ENCODE measurements at places on chromosomes 7 and 10.

DNA sequence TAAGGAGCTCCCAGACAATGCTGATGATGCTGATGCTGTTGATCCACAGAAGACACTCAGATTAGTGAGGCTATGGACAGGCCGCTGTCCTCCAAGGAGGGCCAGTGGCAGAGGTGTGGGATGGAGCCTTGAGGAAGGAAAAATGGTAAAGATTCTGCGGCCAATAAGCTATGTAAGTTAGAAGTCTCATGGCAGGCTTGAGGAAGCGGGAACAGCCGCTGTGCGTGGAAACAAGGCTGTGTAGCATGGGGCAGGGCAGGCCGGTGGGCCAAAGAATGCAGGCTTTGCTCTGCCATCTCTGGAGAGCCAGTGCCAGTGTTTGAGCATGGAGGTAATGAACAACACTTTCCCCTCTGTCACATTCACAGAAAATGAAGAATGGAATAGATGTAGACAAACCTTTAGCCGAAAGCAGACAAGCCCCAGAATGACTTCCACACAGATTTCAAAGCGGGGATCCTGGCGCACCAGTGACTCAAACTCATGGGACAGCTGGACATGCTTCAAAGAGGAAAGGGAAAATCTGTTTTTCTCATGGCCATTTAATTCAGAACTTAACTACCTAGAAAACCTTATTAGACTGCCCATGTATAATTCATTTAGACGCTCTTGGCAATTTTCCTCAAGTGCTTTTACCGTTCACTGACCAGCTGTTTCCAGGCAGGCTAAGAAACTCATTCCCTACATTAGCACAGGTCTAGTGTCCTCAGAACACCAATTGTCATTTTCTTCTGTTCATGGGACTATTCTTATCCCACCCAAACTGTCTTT lies 16.9 kb upstream of the FIGNL1 start:
- no peak for DNase-seq

DNA sequence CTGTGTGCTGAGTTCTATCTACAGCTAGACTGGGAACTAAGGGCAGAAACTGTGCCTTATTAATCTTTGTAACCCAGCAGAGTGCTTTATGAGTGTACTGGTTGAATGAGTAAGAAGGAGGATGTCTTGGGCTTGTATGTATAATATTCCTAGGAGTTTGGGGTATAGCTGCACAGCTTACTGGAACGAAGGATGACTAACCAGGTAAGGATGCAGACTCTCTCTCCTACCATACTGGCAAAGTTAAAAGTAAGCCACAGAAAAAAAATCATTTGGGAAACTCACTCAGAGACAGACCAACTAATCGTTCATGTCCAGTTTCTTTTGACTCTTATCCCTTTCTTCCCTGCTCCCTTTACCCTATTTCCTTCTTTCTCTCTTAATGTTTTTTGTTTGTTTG lies 1.4 kb upstream of the DHTKD1 start:
- DNase-seq: no peak

DNA sequence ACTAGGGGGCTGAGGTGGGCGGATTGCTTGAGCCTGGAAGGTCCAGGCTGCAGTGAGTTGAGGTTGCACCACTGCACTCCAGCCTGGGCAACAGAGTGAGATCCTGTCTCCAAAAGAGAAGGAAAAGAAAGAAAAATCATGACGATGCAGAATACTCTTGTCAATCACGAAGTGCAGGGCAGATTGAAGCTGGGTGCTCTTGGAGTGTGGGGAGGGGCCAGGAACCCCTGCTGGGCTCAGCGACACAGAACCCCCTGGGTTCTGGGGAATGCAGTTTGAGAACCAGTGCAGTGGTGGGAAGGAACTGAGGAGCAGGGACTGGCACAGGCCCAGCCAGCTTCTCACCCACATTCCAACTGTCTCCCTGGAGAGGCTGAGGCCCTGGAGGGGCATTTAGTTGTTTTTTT lies 10.8 kb upstream of the INTS1 start:
- no peak for DNase-seq

DNA sequence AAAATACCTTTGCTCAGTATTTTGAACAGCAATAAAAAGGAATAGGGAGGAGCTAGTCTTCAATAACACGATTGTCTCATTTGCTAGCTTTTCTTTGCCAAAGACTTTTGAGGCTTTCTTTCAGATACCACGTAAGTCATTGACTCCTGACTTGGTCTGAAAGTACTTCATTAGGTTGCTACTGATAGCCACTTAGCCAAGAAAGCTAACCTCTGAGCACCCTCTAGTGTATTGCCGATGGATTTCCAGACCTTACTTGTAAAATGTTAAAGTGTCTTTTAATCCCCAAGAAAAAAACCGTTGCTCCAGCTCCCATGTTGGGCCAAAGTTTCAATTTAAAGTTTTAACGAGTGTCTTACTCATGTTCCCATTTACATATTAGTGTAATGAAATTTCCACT lies 63.4 kb upstream of the STRIP2 start:
- no peak for DNase-seq

GRCh38 chr7:101137651-101138212 lies 10.8 kb downstream of the SERPINE1 start:
- DNase-seq: no peak

DNA sequence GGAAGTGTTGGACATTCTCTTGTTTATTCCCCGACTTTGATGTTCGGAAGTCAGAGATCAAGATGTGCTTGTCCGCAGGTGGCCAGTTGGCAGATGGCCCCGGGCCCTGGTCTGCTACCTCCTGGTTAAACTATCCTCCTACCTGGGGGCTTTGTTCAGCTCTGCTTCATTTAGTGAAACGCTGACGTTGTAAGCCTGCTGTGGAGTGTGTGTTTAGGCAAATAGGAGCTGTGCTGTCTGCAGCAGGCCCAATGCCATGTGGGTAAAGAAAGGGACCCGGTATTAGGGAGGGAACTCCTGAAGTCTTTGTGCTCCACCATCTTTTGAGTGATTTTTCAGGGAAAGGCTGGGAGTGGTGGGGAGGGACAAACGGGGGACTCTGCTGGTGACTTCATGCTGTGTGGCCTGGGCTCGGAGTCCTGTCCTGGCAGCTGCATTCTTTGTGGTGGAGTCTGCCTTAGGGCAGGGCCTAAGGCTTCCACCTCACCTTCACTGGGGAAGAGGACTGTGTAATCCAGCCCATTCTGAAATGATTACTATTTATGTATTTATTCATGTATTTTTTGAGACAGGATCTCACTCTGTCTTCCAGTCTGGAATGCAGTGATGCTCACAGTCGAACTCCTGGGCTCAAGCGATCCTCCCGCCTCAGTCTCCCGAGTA lies 171.1 kb upstream of the KLF6 start:
- DNase-seq: no peak

- no peak for DNase-seq
Measured at GRCh38 chr10:30842894-30843293, 188.8 kb downstream of the ZNF438 start.

DNA sequence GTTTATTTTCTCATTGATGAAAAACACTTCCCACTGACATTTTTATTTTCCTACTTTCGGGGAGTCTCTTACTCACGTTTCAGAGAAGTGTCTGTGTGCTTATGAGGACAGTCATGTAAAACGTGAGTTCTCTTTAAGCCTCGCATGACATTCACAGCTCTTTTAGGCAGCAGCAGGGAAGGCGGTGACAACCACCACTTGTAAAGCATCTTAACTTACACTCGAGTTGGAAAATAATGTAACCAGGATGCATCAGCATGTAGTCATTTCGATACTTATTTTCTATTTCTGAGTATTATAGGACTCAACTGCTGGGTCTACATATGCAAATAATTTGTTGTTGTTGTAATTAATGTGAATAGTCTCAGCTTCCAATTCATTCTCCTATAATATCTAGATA lies 153.6 kb downstream of the SEMA3D start:
- DNase-seq: no peak

- DNase-seq: no peak
Measured at GRCh38 chr7:32115831-32116230, 45.6 kb upstream of the PDE1C start.

DNA sequence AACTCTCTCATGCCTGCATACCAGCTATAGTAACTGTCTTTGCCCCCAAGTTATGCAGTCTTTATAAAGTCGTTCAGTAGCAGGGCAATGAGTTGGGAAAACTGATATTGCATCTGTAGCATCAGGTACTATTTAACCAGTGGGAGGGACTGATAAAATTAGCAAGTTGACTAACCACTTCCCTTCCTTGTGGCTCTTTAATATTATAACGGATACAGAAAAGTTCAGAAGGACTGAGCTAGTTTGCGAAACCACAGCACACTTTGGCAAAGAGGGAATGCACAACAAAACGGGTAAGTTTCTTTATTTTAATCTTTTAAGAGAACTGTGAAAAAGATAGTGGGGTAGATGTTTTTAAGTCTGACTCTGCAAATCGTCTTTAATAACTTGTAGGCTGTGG lies 205.3 kb upstream of the HDAC9 start:
- no peak for DNase-seq

GRCh38 chr10:43998021-43998809 lies 349.5 kb upstream of the ZNF32 start:
- no peak for DNase-seq

DNA sequence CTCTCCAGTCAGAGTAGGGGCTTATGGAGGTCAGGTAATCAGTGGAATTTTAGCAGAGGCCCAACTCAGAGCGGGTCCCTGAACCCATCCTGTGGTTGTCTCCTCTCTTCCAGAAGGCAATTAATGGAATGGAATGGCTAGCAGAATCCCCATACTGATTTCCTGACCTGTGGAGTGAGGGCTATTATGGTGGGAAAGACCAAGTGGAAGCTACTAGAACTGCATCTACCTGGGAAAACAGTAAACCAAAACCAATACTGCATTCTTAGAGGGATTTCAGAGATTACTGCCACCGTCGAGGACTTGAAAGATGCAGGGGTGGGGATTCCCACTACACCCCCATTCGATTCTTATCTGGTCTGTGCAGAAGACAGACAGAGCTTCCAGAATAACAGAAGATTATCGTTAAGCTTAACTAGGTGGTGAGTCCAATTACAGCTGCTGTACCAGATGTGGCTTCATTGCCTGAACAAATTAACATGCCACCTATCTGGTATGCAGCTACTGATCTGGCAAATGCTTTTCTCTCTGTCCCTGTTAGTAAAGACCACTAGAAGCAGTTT lies 73.2 kb downstream of the LMBR1 start:
- DNase-seq: no peak

GRCh38 chr7:36951257-36951697 lies 227.0 kb upstream of the AOAH start:
- no peak for DNase-seq

DNA sequence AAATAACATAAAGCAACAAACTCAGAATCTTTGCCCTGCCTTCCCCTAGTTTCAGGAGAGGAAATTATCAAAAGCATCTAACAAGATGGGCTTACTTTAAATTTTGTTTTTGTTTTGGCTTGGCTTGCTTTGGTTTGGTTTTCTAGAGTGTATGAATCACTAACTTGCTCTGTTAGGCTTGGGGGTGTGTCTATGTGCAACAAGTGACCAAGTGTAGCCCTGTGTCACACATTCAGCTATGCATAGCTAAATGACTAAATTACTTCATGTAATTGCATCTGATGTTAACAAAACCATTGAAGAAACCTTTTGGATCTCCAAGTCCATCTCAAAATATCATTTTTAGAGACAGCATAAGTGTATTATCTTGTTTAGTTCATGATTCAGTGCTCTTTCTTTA lies 251.0 kb downstream of the TFEC start:
- no peak for DNase-seq

DNA sequence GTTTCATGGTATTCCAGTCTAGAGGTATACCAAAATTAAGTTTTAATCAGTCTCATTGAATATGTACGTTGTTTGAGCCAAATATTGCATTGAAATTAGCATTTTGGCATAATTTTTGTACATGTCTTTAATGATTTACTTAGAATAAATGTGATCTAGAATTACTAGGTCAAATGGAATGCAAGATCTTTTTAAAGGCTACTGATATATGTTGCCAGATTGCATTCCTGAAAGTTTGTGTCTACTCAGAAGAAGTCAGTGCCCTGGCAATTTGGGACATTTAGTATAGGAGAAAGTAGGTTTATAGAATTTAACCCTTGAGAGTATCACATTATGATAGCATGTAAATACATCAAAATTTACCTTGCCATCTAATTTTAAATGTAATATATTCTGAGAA lies 32.4 kb downstream of the KMT2E start:
- DNase-seq: no peak

GRCh38 chr7:115153176-115153575 lies 231.3 kb downstream of the MDFIC start:
- DNase-seq: no peak

GRCh38 chr7:33701189-33701740 lies 204.1 kb upstream of the BMPER start:
- DNase-seq: no peak

- no peak for DNase-seq
Measured at GRCh38 chr7:66815951-66816350, 75.4 kb downstream of the RABGEF1 start.

GRCh38 chr7:22697876-22698606 lies 29.0 kb upstream of the IL6 start:
- DNase-seq: no peak

DNA sequence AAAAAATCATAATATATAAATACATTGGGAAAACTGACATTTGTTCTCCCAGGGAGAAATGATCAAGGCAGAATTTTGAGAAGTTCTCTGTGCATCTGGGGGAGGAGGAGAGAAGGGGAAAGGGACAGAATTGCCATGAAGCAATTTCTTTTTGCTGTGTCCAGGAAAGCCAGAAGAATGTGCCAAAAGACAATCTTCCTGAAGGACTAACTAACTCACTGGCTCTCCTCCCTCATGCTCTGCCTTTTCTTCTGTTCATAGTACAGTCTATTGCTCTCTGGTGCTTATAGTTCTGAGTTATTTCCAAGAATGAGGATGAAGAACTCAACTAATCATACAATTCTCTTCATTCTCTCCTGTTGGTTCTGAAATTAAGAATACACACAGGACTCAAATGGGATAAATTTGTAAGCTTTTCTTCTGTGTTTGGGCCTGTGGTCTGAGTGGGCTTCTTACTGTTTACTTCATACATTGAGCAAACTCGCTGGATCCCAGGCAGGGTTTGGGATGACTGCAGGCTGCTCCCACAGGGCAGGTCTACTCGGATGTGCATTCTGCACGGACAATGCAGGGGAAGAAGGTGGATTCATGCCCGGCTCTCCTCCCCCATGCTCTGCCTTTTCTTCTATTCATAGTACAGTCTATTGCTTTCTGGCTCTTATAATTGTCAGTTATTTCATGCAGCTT lies 22.2 kb upstream of the FAM171A1 start:
- DNase-seq: no peak

Measured in pancreas (tissue), 10 donors.